ENCODE measurements at places on chromosomes 5 and 9.

DNA sequence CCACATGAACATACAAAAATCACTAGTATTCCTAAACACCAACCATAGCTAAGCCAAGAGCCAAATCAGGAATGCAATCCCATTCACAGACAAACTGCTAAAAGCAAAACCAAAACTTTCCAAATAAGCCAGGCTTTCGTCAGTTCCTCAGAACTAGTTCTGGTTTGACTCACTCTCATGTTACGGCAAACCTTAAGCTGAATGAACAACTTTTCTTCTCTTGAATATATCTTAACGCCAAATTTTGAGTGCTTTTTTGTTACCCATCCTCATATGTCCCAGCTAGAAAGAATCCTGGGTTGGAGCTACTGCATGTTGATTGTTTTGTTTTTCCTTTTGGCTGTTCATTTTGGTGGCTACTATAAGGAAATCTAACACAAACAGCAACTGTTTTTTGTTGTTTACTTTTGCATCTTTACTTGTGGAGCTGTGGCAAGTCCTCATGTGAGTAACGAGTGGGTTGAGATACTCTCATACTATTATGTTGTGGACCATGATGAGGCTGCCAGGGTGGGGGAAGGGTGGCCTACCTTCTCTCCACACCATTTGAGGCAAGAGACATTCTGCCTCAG lies at the start of gene PDCD1LG2:
Gene PDCD1LG2 (plus strand): TSS at position 172 of the 572 bp plus-strand sequence. CDS start 12,016 bp downstream, outside the sequence.
- peak; percentile 48 for DNase-seq

DNA sequence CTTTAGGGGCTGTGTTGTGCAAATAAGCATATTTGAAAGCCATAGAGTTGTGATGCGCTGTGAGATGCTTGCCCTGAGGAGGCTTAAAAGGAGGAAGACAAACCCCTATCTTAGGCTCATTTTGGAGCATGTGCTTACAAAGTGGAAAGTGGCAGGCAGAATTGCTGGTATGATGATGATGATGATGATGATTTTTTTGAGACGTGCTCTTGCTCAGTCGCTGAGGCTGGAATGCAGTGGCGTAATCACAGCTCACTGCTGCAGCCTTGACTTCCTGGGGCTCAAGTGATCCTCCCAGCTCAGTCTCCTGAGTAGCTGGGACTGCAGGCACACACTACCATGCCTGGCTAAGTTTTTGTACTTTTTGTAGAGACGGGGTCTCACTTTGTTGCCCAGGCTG lies 1.7 kb downstream of the CNOT8 start:
- DNase-seq, result no peak

DNA sequence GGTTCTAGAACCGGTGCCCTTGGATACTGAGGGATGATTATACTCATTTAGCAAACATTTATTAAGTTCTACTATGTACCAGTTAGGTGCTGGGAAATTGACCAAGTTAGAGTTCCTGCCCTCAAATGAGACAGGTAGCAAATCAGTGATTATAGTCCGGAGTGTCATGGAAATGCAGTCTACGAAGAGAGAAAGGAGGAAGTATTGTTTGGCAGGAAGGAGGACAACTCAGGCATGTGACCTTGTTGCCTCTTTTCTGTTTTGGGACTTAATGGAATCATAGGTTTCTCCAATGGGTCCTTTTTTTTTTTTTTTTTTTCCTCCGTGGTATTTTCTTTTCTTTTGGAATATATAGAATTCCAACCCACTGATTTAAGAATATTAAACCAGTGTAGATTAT lies 28.0 kb downstream of the OSTF1 start:
- DNase-seq, result no peak

GRCh38 chr5:96657068-96657467 lies 5.1 kb upstream of the CAST start:
- peak; percentile 16 for DNase-seq

DNA sequence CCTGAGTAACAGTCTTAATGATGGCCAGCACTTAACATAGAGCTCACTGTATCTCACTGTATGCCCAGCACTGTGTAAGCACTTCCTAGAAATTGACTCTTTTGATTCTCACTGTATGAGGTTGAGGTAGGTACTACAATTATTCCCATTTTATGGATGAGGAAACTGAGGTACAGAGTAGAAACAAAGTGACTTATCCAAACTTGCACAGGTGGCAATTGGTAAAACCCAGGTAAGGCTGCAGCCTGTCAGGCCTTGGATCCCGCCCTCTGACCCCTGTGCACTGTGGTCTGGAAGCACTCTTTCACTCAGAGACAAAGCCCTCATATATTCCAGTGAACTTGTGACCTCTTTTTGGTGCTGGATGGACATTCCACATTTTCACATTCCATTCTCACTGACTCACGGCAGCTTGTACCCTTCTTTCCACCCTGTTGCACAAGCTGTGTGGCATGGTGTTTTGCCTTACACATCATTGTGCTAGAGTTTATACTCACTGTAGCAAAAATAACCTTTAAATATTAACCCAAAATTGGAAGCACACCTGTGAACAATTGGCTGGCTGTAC lies 21.7 kb downstream of the ANKRD55 start:
- no peak for DNase-seq

GRCh38 chr9:89880161-89880560 lies 275.3 kb downstream of the GADD45G start:
- no peak for DNase-seq
